A549 (cell line): ENCODE measurements at places on chromosomes 3 and 15.
A peak's percentile ranks its signal among the peaks of the same experiment; 100 is the strongest.

- no peak for DNase-seq
These were observed 371.7 kb downstream of the ZBTB20 start for GRCh38 chr3:114775395-114775794.

- DNase-seq, result no peak
These were observed 32.6 kb downstream of the PLCL2 start for GRCh38 chr3:16917256-16917935.

DNA sequence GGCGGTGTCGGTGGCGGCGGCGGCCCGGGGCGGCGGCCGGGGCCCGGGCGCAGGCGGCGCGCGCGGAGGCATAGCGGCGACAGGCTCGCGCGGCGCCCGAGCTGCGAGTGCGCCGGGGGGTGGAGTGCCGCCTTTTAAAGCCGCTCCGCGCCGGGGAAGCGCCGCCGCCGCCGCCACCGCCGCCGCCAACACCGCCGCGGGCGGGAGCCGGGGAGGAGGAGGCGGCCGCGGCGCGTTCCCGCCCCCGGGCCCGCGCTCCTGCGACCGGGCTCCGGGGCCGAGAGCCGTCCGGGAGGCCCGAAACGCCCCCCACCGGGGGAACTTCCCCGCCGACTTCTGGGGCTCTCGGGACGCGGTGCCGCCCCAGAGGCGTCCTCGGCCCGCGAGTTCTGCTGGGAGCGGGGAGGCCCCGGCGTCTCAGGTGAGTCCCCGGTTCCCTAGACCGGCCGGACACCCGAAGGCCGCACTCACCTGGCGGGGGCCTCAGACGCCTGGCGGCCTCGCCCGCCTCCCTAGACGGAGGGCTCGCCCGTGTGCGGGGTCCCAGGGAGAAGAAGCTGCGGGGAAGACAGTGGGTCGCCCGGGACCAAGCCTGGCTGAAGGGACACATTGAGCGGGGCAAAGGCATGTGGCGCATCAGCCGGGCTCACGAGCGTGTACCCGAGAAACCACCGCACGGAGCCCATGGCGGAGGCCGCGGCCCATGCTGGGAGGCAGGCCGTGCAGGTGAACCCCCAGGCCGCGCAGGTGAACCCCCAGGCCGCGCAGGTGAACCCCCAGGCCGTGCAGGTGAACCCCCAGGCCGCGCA lies at the start of gene PCSK6:
Gene PCSK6 (minus strand): TSS at position 109 of the 809 bp plus-strand sequence. CDS start 37 bp downstream, at position 72.
- peak; percentile 31 for DNase-seq

GRCh38 chr3:170765419-170766078 lies 104.4 kb downstream of the RPL22L1 start:
- DNase-seq, result peak; percentile 19

GRCh38 chr3:45599984-45600650 lies 5.6 kb downstream of the LIMD1 start:
- no peak for DNase-seq

GRCh38 chr3:185504636-185505035 lies 5.8 kb upstream of the TMEM41A start:
- peak; percentile 20 for DNase-seq

GRCh38 chr3:128400671-128401070 lies 66.0 kb downstream of the DNAJB8 start:
- no peak for DNase-seq

GRCh38 chr3:156161172-156161571 lies 40.8 kb downstream of the KCNAB1 start:
- no peak for DNase-seq

DNA sequence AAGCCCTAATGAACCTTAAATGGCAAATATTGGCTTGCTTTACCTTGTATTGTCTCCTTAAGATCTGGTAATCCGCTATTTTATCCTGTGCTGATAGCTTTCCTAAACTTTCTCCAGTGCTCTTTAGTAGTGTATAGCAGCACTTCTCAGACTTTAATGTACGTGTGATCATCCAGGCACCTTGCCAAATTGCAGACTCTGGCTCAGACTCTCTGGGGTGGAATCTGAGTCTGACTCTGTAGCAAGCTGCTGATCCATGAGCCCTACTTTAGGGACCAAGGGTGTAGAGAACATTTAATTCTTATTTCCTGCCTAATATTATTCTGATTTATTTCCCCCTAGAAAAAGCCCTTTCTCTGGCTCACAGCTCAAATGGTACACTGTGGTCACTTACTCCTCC lies 518.8 kb upstream of the ZNF385D start:
- no peak for DNase-seq

DNA sequence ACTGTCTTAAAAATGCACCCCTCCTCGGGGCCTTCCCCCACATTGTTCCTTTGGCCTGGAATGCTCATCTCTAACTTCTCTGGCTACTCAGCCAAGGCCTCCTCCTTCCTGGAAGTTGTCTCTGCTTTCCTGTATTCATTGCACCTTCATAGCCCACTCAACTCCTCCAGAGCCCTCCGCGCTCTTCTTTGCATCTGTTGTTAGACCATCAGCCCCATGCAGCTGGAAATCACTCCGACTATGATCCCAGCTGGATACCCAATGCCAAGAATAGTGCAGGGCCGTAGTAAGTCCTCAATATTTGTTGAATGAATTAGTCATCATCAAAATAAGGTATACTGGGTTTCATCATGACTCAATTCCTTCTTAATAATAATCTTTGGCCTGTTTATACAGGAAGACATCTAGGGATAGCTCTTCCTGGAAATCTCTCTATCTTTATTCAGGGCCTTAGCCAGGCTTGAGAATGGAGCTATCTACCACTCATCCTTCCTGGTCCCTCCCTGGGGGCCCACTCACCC lies 112.7 kb downstream of the SYNPR start:
- no peak for DNase-seq

DNA sequence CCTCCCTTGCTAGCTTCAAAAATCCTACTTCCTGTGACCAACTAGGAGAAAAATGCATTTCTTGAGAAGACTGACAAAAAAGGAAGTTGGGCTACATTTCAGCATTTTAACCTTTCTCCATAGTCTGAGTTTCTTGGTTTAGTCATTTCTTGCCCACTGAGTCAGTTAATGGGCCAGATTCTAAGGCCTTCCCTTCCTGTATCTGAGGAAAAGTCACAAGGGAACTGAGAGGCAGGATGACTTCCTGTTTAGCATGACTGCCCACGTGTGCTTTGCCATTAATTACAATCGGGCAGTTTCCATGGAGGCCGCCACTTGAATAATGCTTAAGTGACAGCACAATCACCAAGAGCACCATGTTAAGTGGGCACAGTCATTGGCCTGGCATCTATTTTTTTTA lies 794.4 kb upstream of the LMCD1 start:
- DNase-seq, result no peak

GRCh38 chr15:53808058-53808706 lies 48.7 kb upstream of the WDR72 start:
- DNase-seq, result no peak

DNA sequence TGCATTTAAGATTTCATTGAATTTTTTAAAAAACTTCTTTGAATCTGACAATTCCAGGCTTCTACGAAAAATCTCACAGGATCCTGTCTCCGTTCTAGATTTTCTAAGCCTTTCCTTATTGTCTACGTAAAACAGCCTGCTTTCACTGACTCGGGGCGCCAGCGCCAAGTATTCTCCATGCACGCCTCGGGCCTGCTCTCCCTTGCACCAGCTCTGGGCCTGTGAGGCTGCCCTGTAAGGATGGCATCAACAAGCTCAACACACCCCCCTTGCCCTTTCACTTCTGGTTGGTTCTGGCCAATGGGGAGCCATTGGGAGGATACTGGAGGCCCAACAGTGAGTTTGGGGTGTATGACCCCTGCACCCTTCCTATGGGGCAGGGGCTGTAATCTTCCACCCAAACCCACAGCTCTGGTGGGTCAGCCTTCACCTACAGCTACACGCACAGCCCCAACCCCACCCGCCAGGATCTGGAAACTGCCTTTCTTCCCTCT lies 47.8 kb downstream of the SLC41A3 start:
- no peak for DNase-seq

- DNase-seq, result no peak
These were observed 132.8 kb upstream of the NPHP3 start for GRCh38 chr3:132854856-132855535.
